GM12891 (cell line): ENCODE measurements at places on chromosomes 16 and 17.
A peak's percentile ranks its signal among the peaks of the same experiment; 100 is the strongest.

GRCh38 chr17:77462090-77462489 lies 321.3 kb downstream of the SEC14L1 start:
- DNase-seq = no peak

GRCh38 chr17:40491486-40491885 lies 9.9 kb downstream of the TNS4 start:
- no peak for DNase-seq

DNA sequence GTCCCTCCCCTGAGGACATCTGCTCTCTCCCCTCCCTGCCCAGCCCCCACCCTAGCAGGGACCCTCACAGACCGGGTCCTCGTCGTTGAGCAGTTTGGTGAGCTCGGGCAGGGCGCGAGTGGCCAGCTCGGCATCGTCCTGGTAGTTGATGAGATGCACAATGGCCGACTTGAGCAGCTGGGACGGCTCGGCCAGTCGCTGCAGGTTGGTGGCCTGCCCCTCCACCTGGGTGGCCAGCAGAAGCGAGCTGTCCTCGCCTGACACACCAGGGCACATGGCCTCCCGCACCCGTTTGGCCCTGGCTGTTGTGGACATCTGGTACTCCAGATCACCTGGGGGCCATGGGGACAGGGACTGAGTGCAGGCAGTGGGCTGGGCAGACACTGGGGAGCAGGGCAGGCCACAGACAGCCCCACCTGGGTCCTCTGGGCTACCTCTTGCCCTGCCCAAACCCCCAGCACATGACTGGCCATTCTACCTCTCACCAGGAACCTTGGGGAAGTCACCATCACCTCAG lies 17.1 kb downstream of the JUP start:
- no peak for DNase-seq

- DNase-seq = no peak
Measured at GRCh38 chr16:2152695-2153506, 2.7 kb upstream of the TRAF7 start.

- peak; percentile 54 for DNase-seq
Measured at GRCh38 chr17:35022536-35023063, 40.9 kb downstream of the RFFL start.

DNA sequence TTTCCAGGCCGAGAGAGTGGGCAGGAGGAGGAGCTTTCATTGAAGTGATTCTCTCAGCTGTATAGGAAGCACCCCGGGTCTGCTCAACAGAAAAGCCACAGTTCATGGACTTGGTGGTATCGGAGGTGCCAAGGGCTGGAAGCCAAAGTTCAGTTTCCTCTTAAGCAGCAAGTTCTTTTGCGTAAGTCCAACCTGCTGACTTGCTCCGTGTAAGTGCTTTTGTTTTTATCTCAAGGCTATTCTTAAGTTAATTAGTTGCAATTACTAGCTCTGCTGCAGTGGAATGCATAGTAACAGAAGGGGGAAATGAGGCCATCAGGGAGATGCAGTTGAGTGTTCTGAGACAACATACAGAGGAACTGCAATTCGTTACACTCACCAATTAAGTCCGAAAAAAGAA lies 44.6 kb downstream of the SMIM36 start:
- no peak for DNase-seq

GRCh38 chr17:51817117-51817516 lies 341.4 kb downstream of the CA10 start:
- no peak for DNase-seq

DNA sequence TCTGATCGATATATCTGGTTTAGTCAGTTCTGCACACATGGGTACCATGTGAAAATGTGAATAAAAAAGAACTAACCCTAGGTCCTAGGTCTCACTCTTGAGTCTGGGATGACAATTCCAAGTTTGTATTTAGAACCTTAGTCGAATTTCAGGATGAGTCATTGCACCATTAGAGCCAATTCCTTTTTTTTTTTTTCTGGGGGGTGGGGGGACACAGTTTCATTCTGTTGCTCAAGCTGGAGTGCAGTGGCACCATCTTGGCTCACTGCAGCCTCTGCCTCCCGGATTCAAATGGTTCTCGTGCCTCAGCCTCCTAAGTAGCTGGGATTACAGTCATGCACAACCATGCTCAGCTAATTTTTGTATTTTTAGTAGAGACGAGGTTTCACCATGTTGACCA lies 41.6 kb downstream of the SPAG9 start:
- no peak for DNase-seq

GRCh38 chr16:50273888-50274325 lies 7.6 kb downstream of the ADCY7 start:
- peak; percentile 88 for DNase-seq

DNA sequence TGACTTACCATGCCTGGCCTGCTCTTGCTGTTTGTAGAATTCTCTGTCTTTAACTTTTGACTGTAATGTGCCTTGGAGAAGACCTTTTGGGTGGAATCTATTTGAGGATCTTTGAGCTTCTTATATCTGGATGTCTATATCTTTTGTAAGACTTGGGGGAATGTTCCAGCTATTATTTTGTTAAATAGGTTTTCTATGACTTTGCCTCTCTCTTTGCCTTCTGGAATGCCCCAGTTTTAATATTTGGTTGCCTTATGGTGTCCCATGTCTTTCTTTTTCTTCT lies 10.3 kb upstream of the PHB1 start:
- DNase-seq = no peak

DNA sequence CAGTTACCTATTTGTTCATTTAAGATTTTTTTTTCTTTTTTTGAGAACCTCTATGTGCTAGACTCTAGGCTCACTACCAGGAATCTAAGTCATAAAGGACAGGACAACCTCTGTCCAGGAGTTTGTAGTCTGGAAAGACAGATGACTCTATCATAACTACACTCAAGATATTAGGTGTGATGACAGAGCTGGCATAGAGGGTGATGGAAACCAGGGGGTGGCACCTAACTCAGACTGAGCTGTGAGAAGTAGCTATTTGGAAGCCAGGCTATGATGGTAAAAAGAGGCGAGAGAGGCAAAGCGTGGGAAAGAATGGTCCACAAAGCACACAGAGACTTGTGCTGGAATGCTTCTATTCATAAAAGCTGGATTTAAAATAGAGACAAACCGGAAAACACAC lies 372.3 kb downstream of the SEC14L1 start:
- DNase-seq = no peak

- no peak for DNase-seq
Measured at GRCh38 chr17:56972111-56972730, 5.7 kb upstream of the SCPEP1 start.
